DMS79 (cell line): ENCODE measurements at places on chromosomes 4 and X.

GRCh38 chrX:70488856-70489255 lies 44.2 kb downstream of the DLG3 start:
- DNase-seq: no peak

DNA sequence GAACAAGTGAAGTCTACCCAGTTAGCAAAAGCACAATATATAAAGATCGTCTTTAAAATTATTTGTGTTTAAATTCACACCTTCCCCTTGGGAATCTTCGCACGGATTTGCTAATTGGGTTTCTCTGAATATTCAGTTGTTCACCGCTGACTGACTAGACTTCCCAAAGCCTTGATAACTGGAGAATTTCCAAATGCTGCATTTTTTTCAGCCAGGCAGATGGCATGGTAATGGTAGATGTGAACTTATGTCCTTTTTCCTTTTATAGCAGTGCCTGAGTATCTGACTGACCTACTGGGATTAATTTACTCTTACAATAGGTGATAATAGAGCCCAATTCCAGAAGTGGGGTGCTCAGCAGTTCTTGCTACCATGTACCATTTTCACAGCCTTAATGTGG lies 548.1 kb downstream of the PACRGL start:
- DNase-seq: no peak

- no peak for DNase-seq
Measured at GRCh38 chrX:153477364-153477857, 7.0 kb upstream of the HAUS7 start.

DNA sequence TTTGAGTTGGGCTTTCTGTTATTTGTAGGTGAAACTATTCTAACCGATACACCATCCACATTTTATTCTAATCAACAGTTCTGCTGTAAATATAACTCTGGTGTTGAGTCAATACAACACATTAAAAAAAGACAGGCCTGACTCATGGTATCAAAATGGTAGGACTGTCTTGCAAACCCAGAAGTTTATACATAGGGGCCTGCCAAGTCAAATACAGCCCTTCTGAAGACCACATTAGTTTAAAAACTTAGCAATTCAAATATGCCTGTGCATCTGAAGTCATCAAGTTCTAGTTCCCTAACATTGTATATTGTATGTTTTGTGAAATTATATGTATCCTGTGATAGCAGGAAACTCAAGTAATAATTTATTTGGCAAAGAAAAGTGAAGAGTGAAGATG lies 24.4 kb upstream of the PDE5A start:
- DNase-seq: no peak

DNA sequence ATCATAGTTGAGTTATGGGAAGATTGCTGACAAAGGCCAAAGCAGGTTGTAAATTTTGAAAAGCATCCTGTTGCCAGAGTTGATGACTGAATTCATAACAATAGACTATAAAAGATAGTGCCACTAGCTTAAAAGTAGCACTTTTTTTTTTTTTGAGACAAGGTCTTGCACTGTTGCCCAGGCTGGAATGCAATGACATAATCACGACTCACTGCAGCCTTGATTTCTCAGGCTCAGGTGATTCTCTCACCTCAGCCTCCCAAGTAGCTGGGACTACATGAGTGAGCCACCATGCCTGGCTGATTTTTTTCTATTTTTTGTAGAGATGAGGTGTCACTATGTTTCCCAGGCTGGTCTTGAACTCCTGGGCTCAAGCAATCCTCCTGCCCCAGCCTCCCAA lies 122.7 kb downstream of the SPOCK3 start:
- no peak for DNase-seq

DNA sequence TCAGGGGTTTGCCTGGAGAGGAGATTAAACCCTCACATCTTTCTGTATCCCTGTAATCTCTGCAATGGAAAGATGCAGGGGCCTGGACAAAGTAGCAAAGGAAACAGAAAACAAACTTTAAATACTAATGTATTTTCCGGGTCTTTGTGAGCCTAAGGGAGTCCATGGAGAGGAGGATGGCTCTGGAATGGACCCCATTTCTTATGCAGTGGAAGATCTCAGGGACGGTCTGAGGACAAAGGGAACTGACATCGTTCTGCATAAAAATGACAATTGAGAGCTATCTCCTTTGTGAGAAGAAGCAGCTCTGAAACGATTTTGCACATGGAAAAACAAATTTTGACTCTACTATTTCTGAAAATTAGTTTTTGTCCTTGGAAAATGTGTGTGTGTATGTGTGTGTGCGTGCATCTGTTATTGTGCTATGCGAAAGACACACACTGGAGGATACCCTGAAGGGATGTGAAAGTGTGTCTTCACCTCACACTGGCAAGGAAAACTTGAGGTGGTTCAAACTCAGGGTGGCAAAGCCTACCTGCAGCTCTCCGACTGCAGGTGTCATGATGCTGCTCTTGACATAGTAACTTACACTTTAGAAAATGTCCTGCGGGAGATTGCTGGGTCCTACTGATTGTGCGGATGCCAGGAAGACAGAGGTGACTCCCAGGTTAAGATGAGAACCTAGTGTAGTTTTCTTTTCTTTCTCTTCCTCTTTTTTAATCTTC lies 126.4 kb upstream of the JADE1 start:
- no peak for DNase-seq

GRCh38 chr4:82818664-82819662 lies 20.4 kb upstream of the SCD5 start:
- no peak for DNase-seq

GRCh38 chrX:33211356-33212260 lies at the start of gene DMD:
DMD (minus strand) TSS chrX:33211549; CDS start chrX:33211312, 237 bp downstream.
- DNase-seq: no peak

GRCh38 chr4:24368801-24369200 lies 215.6 kb downstream of the DHX15 start:
- no peak for DNase-seq

DNA sequence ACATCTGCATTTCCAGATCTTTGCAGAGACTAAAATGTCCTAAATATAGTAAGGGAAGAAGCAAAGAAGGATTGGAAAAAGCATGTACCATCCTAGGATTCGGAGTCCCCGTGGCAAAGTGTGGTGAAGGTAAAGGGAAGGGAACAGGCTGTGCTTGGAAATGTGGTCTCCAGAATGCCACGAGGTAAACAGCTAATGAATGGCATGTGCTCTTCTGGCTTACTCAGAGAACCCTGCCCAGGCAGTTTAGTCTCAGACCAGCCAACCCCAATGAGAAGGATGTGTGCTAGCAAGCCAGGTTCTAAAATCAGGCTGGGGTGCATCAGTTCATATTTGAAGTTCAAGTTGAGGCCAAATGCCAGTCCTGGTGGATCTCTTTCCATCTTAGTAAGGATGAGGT lies 113.1 kb downstream of the RS1 start:
- no peak for DNase-seq

DNA sequence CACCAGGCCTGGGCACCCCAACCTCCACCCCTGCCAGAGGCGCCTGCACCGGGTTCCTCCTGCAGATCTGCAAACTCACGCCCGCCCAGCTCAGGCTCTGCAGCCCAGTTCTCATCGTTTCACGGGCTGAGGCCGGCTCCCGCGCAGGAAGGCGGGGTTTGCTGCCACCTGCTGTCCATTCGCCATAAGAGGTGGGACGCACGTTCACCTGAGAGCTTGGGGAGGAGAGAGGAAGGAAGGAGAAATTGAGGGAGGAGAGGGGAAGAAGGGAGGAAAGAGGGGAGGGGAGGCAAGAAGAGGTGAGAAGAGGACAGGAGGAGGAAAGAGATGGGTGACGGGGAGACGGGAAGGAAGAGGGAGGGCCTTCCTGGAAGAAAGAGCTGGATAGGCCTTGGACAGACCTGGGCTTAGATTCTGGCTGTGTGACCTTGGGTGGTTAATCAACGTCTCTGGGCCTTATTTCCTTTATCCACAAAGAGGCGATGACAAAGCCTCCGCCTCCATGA lies 114.5 kb downstream of the ADRA2C start:
- DNase-seq: no peak

- no peak for DNase-seq
Measured at GRCh38 chr4:89316931-89317366, 9.3 kb upstream of the GPRIN3 start.
